ENCODE measurements at places on chromosomes 12 and 14.

- no peak for DNase-seq
These were observed 61.1 kb downstream of the PRMT8 start for GRCh38 chr12:3551976-3552725.

DNA sequence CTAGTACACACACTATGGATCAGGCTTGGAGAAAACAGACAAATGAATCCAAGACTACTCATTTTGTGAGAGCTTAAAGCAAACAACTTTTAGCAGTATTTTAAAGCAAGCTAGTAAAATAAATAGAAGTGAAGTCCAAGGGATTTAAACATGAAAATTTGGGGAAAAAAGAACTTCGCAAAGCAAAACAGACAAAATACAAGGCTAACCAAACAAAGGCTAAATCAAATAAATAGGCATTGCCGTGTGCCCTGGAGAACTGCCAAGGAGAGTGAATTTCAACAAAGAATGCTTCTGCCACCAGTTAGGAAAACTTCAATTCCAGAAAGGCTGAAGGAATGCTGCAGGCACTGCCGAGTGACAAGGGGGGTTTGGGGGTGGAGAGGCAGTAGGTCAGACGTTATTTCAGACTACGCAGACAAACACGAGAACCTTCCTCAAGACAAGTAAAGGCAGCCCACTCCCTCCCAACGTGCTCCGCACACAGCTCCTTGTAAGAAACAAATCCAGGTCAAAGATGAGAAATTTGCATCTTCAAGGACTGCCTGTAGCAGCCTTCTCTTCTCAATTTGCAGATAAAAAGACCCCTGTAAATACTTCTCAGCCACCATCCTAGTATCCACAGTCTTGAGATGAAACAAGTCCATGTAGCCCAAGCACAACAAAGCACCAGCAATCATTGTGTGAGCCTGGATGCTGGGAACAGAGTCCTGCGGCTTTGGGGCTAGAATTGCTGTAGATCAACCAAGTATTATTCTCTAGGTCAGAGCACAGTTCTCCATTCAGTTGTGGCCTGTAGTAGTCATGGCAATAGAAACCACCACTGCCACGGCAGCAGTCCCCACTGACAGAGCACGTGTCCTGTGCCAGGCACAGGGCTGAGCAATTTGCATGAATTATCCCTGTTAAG is 43.3 kb downstream of the EFCAB11 start:
- DNase-seq, result no peak

DNA sequence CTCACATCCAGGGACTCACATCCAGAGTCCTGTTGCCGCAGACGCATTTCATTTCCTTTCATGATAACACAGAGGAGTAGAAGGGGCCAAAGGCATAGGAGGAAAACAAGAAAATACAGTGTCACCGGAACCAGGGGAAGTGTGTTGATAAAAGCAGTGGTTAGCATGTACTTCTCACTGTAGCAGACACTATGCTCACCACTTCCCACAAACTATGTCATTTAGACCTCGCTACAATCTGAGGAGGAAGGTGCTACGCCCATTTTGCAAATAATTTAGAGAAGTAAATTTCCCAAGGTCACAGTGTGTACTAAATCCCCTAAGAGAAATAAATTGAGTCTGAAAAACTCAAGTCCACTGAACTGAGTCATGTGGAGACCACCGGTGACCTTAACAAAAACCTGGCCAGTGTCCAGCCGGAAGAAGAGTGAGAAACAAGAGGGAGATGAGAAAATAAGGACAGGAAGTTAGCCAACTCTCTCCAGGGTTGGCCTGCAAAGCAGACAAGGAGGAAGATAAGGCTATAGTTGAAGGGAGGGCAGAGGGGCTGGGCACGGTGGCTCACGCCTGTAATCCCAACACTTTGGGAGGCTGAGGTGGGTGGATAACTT is 25.8 kb upstream of the TMCC3 start:
- no peak for DNase-seq

- no peak for DNase-seq
These were observed 17.1 kb downstream of the FICD start for GRCh38 chr12:108531929-108532848.

DNA sequence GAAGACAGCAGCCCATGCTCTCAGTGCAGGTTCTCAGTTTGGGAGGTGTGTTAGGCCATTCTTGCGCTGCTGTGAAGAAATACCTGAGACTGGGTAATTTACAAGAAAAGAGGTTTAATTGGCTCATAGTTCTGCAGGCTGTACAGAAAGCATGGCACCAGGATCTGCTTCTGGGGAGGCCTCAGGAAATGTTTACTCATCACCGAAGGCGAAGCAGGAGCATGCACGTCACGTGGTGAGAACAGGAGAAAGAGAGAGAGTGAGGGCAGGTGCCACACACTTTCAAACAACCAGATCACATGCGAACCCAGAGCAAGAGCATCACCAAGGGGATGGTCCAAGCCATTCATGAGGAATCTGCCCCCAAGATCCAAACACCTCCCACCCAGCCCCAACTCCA is 9.0 kb upstream of the LRP6 start:
- DNase-seq, result no peak

- no peak for DNase-seq
These were observed 25.4 kb upstream of the BCL7A start for GRCh38 chr12:121996050-121996944.

- DNase-seq, result no peak
These were observed 20.0 kb upstream of the SLC15A5 start for GRCh38 chr12:16297521-16297920.

DNA sequence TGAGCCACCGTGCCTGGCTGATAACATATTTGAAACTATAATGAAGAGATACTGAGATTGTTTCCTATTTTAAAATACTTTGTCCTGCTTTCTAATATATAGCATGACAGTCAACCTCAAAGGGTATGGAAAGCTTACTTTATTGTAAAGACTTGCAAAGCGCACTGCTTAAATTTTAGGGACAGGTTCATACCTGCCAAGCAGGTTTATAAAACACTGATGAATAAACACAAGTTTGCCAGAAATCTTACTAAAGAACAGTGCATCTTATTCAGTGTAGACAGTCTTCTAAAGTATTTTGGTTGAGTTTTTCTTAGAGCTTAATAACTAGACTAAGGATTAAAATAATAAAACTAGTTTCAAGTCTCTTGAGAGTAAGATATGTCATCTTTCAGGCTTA is 4.8 kb downstream of the C12orf71 start:
- DNase-seq, result no peak

DNA sequence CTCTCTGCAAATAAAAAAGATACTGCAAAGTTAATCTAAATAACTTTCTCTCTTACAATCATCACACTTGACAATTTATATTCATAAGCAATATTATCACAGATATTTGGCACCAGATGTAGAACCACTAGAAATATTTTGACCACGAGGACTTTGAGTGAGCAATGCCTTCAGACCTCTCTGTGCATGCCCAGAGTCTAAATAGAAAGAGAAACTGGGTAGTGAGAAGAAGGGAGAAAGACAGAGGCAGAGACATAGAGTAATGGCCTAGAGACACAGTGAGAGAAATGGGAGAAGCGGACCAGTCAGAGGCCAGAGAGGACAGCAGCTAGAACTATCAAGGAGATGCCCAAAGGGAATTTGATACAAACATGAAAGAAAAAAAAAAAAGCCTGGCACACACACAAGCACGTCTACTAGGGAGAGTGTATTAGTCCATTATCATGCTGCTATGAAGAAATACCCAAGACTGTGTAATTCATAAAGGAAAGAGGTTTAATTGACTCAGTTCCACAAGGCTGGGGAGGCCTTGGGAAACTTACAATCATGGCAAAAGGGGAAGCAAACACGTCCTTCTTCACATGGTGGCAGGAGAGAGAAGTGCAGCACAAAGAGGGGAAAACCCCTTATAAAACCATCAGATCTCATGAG is 41.1 kb downstream of the BMP4 start:
- no peak for DNase-seq

GRCh38 chr14:35240231-35240630 is 52.0 kb upstream of the PSMA6 start:
- no peak for DNase-seq

DNA sequence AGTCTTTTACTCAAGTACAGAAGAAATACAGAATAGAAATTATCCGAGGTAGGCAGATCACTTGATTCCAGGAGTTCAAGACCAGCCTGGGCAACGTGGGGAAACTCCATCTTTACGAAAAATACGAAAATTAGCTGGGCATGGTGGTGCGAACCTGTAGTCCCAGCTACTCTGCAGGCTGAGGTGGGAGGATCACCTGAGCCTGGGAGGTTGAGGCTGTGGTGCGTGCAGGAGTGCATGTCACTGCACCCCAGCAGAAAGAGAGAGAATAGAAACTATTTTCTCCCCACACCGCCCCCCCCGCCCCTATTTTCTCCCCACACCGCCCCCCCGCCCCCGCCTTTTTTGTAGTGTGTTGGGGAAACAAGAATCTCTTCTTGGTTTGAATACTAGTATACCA is 2.2 kb downstream of the DNM1L start:
- DNase-seq, result no peak

DNA sequence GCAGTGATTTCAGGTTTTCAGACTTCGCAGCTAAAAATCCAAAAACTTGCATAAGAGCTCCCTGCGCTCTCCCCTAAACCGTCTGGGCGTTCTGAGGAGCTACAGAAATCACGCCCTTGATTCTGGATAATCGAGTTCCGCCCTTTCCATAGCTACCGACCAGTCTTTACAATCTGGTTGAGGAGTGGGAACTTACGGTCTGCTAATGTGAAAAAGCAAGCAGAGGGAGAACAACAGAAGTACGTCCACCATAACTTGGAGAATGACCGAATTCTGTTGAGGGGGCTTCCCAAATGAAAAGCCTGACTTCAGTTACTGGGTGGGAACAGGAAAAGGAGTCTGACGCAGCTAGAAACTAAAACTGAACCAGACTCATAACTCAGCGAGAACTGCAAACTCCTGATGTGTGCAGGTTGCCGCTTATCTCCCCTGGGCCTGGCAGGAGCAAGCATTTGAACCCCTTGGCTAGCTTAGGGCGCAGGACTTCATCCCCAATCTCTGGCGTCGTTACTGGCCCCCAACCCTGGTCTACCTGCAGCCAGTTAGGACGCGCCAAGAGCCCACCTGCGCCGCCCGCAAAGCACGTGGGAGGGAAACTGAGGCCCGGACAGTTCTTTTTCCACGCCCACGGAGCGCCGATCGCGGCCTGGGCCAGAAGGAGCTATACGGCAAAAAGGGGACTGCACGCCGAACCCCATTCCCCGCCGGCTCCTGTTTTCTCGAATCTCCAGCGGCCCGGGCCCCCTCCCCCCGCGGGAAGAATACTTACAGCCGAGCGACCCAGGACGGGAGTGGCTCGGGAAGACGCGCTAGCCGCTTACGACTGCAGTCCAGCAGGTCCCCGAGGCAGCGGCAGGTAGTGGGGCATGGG is 838 bp downstream of the LRIG3 start:
- no peak for DNase-seq

- DNase-seq, result no peak
These were observed 102.6 kb downstream of the NTN4 start for GRCh38 chr12:95687937-95688336.

DNA sequence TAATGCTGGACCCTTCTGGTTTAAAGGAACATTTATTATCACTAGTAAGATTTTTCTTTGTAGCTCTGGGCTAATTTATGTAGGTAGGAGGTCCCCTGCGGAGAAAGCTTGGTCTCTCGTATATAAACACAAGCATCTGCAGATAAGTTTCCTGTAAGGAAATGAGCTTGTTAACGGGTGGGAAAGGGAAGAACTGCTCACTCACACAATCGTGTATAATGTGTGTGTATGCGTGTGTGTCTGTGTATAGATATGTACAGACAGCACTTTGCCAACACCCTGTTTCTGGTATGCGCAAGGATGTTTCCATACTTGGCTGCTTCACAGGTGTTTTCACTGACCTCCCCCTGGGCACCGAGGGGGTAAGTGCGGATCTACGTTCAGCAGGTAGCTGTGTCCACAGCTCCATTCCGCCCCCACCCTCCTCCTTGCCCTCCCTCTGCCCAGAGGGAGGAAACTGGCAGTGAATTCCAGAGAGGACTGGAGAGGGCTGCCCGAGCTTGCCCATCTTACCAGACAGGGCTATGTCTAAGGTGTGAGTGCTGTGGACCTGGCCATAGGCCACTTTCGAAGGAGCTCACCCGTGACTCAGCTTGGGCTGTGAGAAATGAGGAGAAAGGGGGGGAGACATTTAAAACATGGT is 65.2 kb downstream of the NINJ2 start:
- DNase-seq, result no peak

GRCh38 chr12:1226951-1227350 is 235.9 kb downstream of the ERC1 start:
- DNase-seq, result no peak

DNA sequence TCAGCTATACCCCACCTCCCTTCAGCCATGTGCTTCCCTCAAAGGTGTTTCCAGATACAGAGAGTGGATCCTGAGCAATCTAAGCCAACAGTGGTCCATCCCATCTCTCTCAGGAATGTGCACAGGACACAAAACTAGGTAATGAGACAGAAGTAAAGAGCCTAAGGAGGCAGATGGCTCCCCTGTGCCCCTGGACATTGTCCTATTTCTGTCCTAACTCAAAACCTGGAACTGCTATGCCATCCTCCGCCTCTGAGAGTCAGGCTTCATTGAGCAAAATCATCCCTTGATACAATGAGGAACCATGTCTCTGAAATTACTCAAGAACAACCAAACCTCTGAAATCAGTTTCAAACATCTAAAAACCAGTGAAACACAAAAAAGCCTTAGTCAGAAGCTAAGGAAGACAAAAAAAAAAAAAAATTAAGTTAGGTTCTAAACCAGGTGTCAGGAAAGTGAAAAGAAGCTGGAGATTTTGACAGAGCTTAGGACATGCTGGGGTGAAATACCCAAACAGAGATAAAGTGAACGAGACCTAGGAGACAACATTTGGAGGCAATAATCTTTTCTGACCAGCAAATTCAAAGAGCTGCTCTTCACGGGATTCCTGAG is 200.3 kb upstream of the PLEKHG7 start:
- no peak for DNase-seq

- no peak for DNase-seq
These were observed 11.9 kb downstream of the DPF3 start for GRCh38 chr14:72882047-72882446.

GRCh38 chr14:83395321-83395720 is 1861.7 kb upstream of the SEL1L start:
- no peak for DNase-seq

DNA sequence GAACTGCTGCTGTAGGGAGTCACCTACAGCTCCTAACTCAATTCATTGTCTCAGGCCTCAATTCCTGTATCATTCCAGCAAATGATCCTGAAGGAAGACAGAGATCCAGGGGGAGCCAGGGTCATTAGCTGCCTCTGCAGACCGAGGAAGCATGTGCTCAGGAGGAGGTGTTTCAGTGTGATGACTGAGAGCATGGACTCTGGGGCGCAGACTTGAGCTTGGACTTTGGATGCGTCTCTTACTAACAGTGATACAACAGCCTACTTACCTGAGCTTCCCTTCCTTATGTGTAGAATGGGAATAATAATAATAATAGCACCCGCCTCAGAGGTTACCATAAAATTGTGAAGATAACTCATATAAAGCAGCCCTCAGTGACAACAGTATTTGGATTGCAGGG is 92.0 kb upstream of the USP44 start:
- no peak for DNase-seq

DNA sequence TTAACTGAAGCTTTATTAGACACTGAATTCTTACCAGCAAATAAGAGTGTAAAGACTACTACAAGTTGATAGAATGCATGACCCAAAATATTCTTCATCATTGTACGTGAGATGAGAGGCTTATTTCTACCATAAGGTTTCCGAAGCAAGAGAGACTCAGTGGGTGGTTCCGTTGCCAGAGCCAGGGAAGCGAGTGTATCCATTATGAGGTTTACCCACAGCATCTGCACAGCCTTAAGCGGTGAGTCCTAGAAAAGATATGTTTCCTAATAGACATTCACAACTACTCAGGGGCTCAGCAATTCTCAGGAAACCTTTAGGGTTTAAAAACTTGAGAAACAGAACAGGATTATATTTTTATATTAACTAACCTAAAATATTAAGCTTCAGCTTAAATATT is 77.8 kb upstream of the POC1B start:
- DNase-seq, result no peak

All from glutamatergic neuron (in vitro differentiated cells).